ENCODE measurements at places on chromosomes 5 and 9.

DNA sequence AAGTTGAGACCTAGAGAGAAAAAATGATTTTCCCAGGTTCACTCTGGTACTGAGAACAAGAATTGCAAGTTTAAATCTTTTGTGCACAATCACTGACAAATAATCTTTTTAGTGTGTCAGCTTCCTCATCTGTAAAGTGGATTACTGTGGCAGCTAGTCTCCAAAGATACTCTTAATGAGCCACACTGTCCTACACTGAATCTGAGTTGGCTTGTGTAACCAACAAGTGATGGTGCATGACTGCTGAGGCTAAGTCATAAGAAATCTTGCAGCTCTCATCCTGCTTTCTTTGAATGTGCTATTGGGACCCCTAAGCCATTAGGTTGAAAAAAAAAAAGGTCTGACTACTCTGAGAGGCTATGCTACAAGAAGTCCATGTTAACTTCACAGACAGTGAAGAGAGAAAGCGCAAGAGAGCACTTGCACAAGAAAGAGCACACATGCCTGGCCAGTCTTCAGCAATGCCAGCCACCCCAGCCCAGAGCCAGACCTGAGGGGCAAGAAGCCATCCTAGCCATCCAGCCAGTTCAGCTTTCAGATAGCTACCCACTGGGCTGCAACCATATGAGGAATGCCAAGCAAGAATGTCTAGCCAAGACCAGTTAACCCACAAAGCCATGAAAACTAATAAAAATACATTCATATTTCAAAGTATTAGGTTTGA, 419.4 kb downstream of the RAB3C start:
- no peak for DNase-seq

DNA sequence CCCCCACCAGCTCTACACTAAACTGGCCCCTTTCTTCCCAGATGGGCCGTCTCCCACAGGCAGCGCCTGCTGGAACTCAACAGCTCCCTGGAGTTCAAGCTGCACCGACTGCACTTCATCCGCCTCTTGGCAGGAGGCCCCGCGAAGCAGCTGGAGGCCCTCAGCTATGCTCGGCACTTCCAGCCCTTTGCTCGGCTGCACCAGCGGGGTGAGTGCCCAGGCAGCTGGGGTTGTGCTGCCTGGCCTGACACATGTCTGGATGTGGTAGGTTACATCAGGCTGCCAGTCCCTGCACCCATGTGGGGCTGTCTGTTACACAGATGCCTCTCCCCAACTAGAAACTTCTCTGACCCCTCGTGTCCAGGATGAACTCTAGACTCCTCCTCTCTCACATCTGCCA, 9.8 kb downstream of the NHP2 start:
- DNase-seq = no peak

- no peak for DNase-seq
Measured at GRCh38 chr5:125600559-125600958, 822.6 kb upstream of the GRAMD2B start.

- no peak for DNase-seq
Measured at GRCh38 chr5:86806206-86806605, 188.5 kb downstream of the COX7C start.

DNA sequence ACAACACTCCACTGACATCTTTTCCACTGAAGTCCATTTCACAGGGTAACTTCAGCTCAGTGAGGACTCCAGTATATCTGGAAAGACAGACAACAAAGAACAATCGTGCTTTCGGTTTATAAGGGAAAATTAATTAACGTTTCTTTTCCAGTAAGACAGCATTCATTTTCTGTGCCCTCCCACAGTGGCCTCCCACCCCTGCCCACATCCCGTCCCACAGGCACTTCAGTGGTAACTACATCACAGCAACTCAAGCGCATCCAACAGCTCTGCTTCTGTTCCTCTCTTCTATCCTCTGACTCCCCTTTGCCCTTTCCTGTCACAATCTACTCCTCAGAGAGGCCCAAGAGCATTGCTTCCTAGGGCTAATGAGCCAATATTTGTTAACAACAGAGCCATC, 40.3 kb downstream of the GLDC start:
- no peak for DNase-seq

GRCh38 chr5:151742870-151743294, 15.5 kb downstream of the ATOX1 start:
- no peak for DNase-seq

GRCh38 chr5:181187500-181188213, 17.3 kb downstream of the TRIM7 start:
- DNase-seq = no peak

DNA sequence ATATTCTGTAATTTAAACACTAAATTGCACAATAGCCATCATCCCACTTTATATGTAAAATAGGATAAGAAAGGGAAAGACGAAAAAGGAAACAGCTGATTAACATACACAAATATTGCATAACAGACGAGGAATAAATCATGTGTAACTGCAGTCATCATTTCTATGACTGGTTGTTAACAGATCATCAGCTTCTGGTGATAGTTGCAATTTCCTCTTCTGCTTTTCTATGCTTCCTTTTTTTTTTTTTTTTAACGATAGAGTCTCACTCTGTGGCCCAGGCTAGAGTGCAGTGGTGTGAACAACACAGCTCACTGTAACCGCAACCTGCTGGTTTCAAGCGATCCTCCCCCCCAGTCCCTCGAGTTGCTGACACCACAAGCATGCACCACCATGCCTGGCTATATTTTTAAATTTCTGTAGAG, 22.5 kb upstream of the JAKMIP2 start:
- no peak for DNase-seq

- DNase-seq = no peak
Measured at GRCh38 chr5:34914671-34915138, 599 bp downstream of the RAD1 start.

GRCh38 chr5:76221311-76221710, 138.1 kb downstream of the SV2C start:
- no peak for DNase-seq

GRCh38 chr9:70250221-70250620, 8.6 kb upstream of the SMC5 start:
- DNase-seq = no peak

DNA sequence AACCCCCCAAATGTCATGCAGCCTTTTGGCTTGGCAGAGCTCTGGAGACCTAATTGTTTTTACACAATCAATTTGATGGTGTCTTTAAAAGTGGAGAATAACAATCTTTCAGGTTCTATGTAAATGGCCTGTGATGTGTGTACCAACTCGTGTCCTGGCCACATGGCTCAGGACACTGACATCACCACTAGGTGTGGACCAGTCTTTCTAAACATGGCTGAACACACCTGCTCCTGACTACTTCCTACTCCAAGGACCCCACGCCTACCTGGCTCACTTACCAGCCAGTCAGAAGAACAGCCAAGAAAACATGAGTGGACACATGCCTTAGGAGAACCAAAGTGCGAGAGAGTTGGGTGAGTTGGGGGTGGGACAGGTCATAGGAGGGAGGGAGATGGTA, 71.2 kb downstream of the WDR41 start:
- no peak for DNase-seq

GRCh38 chr5:90390928-90391327, 18.6 kb downstream of the CETN3 start:
- DNase-seq = no peak
